Effector memory CD8-positive, alpha-beta T cell (primary cell): ENCODE measurements at places on chromosomes 11 and 22.

GRCh38 chr22:37269936-37270678 lies 12.2 kb upstream of the CYTH4 start:
- no peak overlapping the region for H3K27ac ChIP-seq
- H3K4me3 ChIP-seq, result no peak overlapping the region
- H3K4me1 ChIP-seq, result peaks cover 26% of the 10 kb centered on the region
- no peaks in the 10 kb centered on the region for H3K27me3 ChIP-seq

DNA sequence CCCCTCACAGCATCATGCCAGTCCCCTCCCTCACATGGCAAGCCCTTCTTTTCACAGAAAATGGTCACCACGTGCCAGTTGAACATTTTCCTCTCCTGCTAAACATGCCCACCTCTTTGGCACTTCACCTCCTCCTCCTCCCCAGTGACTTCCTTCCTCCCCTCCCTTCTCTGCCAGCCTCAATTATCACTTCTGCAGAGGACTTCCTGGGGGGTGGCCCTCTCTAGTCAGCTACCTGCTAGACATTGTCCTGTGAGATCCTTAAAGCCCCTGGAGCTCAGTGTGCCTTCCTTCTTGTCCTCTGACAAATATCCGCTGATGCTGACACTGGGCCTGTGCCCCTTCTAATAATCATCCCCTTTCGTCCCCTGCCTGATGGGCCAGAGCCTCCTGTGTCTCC lies 43.2 kb upstream of the E2F8 start:
- H3K27me3 ChIP-seq, result no peaks in the 10 kb centered on the region
- peak overlapping the region; percentile 83 for H3K27ac ChIP-seq
- no peaks in the 10 kb centered on the region for H3K36me3 ChIP-seq
- H3K4me1 ChIP-seq, result peaks cover 58% of the 10 kb centered on the region
- DNase-seq, result no peak

- no peak for DNase-seq
- H3K4me1 ChIP-seq, result peaks cover 5% of the 10 kb centered on the region
- peaks cover 13% of the 10 kb centered on the region for H3K36me3 ChIP-seq
These were observed 18.6 kb downstream of the MOB2 start for GRCh38 chr11:1468002-1468401.

GRCh38 chr22:39251762-39252460 lies 7.1 kb upstream of the PDGFB start:
- peaks cover 35% of the 10 kb centered on the region for H3K4me1 ChIP-seq
- no peak overlapping the region for H3K4me3 ChIP-seq
- H3K27ac ChIP-seq, result peak overlapping the region; percentile 55
- H3K27me3 ChIP-seq, result peaks cover 15% of the 10 kb centered on the region

GRCh38 chr11:71453918-71454304 lies 908 bp downstream of the NADSYN1 start:
- H3K4me3 ChIP-seq, result peak overlapping the region; percentile 91
- H3K27me3 ChIP-seq, result no peaks in the 10 kb centered on the region
- H3K36me3 ChIP-seq, result peaks cover 50% of the 10 kb centered on the region
- peaks cover 50% of the 10 kb centered on the region for H3K4me1 ChIP-seq

- DNase-seq, result no peak
- no peak overlapping the region for H3K4me3 ChIP-seq
- no peak overlapping the region for H3K27ac ChIP-seq
- H3K4me1 ChIP-seq, result peaks cover 19% of the 10 kb centered on the region
- peaks cover 17% of the 10 kb centered on the region for H3K36me3 ChIP-seq
These were observed 2.1 kb upstream of the DLAT start for GRCh38 chr11:112023104-112023503.

DNA sequence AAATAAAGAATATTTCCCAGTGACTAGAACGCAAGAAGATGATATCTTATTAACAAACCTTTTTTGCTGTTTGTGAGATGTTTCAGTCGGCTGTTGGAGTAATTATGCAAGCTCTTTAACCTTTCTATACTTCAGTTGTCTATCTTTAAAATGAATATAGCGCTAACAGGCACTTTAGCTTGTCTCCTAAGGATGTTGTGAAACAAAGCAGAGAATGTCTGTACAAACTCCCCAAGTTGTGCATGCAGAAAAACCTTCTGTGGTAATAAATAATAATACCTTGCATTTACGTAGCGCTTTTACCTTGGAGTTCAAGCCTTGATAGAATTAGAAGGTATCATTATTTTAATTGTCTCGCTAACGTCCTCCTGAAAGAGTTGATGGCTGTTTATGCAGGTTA lies 1.9 kb upstream of the KDM2A start:
- peaks cover 14% of the 10 kb centered on the region for H3K36me3 ChIP-seq
- H3K4me1 ChIP-seq, result peaks cover 36% of the 10 kb centered on the region
- DNase-seq, result no peak
- H3K27ac ChIP-seq, result peak overlapping the region; percentile 76
- peak overlapping the region; percentile 67 for H3K4me3 ChIP-seq

DNA sequence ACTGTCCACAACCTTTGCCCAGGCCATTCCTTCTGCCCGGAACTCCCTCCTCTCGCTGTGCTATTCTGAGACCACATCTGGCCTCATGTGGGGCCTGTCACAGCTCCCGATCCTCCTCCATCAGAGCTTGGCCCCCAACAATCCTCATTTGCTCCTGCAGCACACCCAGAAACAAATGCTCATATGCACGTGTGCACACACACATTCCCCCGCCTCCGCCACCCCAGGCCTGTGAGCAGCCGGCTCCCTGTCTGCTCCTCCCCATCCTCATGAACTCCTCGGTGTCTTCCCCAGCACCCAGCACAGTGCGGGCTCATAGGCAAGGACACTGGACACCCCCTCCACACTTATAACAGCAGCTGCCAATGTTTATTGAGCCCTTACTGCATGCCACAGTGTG lies 29.7 kb upstream of the PICK1 start:
- no peak for DNase-seq
- no peaks in the 10 kb centered on the region for H3K36me3 ChIP-seq
- no peak overlapping the region for H3K4me3 ChIP-seq
- no peaks in the 10 kb centered on the region for H3K27me3 ChIP-seq
- H3K27ac ChIP-seq, result no peak overlapping the region
- H3K4me1 ChIP-seq, result peaks cover 10% of the 10 kb centered on the region

DNA sequence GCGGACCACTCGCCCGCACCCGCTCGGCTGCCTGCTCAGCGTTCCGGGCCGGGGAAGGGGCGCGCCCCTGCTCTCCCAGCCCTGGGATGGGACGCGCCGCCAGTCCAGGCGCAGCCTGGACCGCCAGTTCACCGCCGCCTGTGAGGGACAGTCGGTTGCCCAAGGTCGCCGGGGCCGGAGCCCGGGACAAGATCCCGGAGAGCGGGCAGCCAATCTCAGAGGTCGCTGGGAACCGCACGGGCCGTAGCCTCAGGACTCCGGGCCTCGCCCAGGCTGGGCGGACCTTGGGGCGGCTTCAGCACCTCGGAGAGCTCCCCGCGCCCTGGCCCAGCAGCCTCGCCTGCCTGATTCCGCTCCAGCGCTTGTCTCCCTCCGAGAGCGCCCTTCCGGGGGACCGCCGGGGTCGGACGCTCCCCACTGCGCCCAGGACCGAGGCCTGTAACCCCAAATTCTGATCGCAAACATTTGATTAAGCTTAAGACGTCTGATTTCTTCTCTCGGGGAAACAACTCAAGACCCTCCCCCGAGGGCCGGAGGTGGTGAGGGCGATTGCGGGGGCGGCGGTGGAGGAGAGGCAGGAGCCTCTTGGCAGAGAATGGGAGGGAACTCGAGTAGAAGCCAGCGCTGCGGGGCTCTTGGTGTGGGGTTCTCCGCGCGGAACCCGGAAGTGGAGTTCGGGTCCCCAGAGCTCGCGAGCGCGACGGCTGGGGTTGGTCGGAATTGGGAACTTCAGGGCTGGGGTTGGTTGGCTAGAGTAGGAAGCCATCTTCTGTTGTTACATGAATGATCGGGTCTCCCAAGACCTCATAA lies 1.1 kb upstream of the CHRM4 start:
- H3K27ac ChIP-seq, result peak overlapping the region; percentile 16
- peaks cover 20% of the 10 kb centered on the region for H3K4me1 ChIP-seq
- H3K4me3 ChIP-seq, result peak overlapping the region; percentile 77

- no peak overlapping the region for H3K4me3 ChIP-seq
- H3K27ac ChIP-seq, result no peak overlapping the region
- peaks cover 30% of the 10 kb centered on the region for H3K27me3 ChIP-seq
- DNase-seq, result no peak
- H3K4me1 ChIP-seq, result no peaks in the 10 kb centered on the region
- no peaks in the 10 kb centered on the region for H3K36me3 ChIP-seq
These were observed 29.4 kb upstream of the LYVE1 start for GRCh38 chr11:10597877-10598351.

GRCh38 chr22:36641902-36642640 lies 61.5 kb downstream of the CACNG2 start:
- no peak overlapping the region for H3K4me3 ChIP-seq
- no peaks in the 10 kb centered on the region for H3K4me1 ChIP-seq
- no peak for DNase-seq
- H3K27me3 ChIP-seq, result peaks cover 73% of the 10 kb centered on the region
- H3K27ac ChIP-seq, result no peak overlapping the region

- H3K27ac ChIP-seq, result no peak overlapping the region
- no peaks in the 10 kb centered on the region for H3K4me1 ChIP-seq
- no peak for DNase-seq
- no peak overlapping the region for H3K4me3 ChIP-seq
- H3K36me3 ChIP-seq, result no peaks in the 10 kb centered on the region
These were observed 20.2 kb downstream of the C11orf96 start for GRCh38 chr11:43962383-43963278.

DNA sequence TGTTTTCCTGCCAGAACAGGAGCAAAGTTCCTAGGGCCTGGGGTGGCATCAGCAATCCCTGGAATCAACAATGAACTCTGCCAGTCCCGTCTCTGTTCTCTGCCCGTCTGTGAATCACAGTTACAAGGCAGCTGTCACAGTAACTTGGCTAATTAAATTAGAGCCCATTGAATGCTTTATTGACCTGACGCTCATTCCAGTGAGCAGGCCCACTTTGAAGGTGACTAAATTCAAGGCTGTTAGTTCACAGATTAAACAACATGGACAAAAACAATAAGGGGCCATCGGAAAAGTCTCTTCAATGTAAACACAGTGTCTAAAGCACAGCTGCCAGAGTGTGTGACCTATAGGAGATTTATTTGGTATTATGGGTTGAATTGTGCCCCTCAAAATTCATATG lies 17.7 kb upstream of the TMPRSS5 start:
- no peaks in the 10 kb centered on the region for H3K4me1 ChIP-seq
- H3K36me3 ChIP-seq, result no peaks in the 10 kb centered on the region
- no peak for DNase-seq
- no peaks in the 10 kb centered on the region for H3K27me3 ChIP-seq
- no peak overlapping the region for H3K4me3 ChIP-seq
- H3K27ac ChIP-seq, result no peak overlapping the region

DNA sequence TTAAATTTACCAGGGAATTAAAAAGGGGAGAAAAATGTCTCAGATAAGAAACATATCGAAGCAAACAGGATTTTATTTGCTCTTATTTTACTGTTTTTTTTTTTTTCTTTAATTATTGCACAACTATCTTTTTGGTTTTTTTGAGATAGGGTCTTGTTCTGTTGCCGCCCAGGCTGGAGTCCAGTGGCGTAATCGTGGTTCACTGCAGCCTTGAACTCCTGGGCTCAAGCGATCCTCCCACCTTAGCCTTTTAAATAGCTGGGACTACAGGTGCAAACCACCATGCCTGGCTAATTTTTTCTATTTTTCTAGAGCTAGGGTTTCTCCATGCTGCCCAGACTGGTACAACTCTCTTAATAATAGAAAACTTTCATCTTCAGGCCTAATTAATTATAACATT lies 32.5 kb downstream of the DRG1 start:
- H3K27me3 ChIP-seq, result no peaks in the 10 kb centered on the region
- no peak for DNase-seq
- no peak overlapping the region for H3K27ac ChIP-seq
- peaks cover under 1% of the 10 kb centered on the region for H3K4me1 ChIP-seq
- H3K4me3 ChIP-seq, result no peak overlapping the region

DNA sequence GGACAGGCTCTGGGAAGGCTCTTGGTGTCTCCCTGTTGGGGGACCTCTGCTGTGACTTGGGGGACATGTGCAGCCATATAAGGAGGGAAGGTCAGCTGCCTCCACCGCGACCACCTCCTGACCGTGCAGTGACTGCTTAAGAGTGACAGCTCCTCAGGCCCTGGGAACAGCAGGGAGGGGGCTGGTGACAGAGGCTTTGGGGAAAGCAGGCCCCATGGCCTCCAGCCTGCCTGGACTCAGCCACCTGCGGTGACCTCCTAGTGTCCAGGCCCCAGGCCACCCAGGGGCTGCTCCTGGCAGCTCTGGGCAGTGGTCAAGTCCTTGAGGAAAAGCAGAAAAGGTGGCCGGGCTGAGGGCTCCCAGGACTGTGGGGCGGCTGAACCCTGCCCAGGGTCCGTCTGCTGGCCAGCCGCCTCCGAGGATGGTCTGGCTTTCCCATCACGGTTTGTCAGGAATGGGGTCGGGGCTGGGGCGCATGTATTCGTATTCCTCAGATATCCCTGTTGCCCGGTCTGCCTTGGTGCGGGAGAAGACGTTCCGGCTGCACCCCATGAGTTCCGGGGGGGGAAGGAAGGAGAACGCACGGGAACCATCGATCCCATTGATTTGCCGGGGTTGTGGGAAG lies 96.8 kb downstream of the WNT7B start:
- H3K4me1 ChIP-seq, result peaks cover 8% of the 10 kb centered on the region
- H3K36me3 ChIP-seq, result no peaks in the 10 kb centered on the region
- H3K4me3 ChIP-seq, result no peak overlapping the region
- H3K27ac ChIP-seq, result no peak overlapping the region

- no peak for DNase-seq
- no peak overlapping the region for H3K27ac ChIP-seq
- peaks cover 14% of the 10 kb centered on the region for H3K27me3 ChIP-seq
- H3K4me3 ChIP-seq, result no peak overlapping the region
These were observed 65.6 kb downstream of the LDLRAD3 start for GRCh38 chr11:36009473-36009872.

GRCh38 chr11:20204681-20205080 lies 44.4 kb upstream of the DBX1 start:
- H3K4me1 ChIP-seq, result peaks cover 8% of the 10 kb centered on the region
- H3K36me3 ChIP-seq, result no peaks in the 10 kb centered on the region
- no peak overlapping the region for H3K27ac ChIP-seq
- H3K27me3 ChIP-seq, result peaks cover 74% of the 10 kb centered on the region
- DNase-seq, result no peak
- H3K4me3 ChIP-seq, result no peak overlapping the region

- H3K4me3 ChIP-seq, result no peak overlapping the region
- no peak for DNase-seq
- peaks cover 45% of the 10 kb centered on the region for H3K27me3 ChIP-seq
- H3K36me3 ChIP-seq, result no peaks in the 10 kb centered on the region
- no peaks in the 10 kb centered on the region for H3K4me1 ChIP-seq
These were observed 18.5 kb upstream of the ARHGAP20 start for GRCh38 chr11:110730773-110731172.

GRCh38 chr11:108221911-108222573 lies 396 bp downstream of the NPAT start:
- H3K4me1 ChIP-seq, result peaks cover 51% of the 10 kb centered on the region
- no peak overlapping the region for H3K4me3 ChIP-seq
- peak; percentile 33 for DNase-seq
- H3K27ac ChIP-seq, result no peak overlapping the region
- H3K36me3 ChIP-seq, result peaks cover 23% of the 10 kb centered on the region
